ENCODE measurements at places on chromosomes 6 and 20. TPM values are rescaled to one million over a fixed set of nuclear protein-coding genes. Genes with fewer than 3 reads are reported as not detected.

DNA sequence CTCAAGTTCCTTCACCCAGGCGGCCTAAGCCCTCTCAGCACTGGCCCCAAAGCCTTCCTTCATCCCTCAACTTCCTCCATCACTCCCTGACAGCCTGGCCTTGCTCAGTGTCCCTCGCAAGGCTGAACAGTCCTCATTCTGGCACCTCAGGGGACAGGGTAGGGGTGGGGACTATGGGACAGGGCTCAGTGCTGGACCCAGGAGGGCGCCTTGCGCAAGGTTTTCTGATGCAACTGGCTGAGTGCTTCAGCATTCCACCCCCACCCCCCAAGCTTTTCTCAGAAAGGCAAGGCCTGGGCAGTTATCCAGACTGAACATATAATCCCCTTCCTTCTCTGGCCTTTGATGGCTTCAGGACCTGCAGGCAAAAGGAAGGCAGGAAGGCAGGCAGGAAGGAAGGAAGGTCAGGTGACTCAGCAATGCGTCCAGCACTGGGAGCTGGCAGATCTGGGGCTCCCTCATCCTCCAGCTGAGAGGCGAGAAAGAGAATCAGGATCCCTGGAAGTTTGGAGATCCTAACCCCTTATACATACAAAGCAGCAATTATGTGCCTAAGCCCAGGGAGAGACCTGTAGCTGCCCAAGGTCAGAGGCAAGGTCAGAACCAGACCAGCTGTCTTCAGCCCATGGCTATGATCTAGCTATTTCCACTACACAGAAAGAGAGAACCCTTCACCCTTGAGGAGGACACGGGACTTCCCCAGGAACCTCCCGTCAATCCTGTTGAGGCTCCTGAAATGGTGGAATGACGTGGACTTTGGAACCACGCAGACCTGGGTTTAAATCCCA, 8.6 kb upstream of the TRIB3 start:
- no peak for DNase-seq

DNA sequence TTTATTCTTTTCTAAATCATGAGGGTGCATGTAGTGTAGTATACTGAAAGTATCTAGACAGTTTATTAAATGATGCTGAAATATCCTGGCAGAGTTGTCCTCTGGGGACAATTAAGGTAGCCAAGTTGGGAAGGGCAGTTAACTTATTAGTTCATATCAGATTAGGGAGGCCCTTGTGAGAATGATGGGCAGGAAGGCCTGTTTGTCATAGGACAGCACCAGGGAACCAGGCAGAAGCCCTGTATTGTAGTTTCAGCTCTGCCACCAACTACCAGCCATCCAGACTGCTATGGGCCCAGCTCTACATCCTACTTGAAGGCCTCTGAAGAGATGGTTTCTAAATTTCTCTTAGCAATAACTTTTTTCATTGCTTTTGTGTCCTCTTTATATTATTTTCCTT, 4.0 kb downstream of the MYLIP start:
- no peak for DNase-seq

GRCh38 chr20:48564982-48565539, 262.7 kb downstream of the PREX1 start:
- no peak for DNase-seq

GRCh38 chr6:110596354-110596753, 119.9 kb upstream of the SLC22A16 start:
- no peak for DNase-seq

DNA sequence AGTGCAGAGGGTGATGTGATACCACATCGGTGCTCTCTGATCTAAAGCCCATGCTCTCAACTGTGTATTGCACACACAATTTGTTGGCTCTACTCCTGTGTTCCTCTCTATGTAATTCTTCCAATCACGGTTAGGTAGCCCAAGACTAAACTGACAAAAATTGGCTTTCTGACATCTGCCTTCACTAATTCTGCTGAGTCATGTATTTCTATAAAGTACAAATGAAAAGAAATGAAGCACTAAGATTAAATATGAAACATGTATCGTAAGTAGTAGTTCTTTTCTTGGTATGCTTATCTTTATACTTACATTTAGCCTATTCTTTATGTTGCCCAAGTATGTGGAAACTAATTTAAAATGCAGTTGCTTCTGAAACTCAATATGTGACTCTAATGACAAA, 7.7 kb upstream of the MLIP start:
- DNase-seq = no peak

GRCh38 chr20:11726026-11726425, 191.7 kb upstream of the BTBD3 start:
- DNase-seq = no peak

DNA sequence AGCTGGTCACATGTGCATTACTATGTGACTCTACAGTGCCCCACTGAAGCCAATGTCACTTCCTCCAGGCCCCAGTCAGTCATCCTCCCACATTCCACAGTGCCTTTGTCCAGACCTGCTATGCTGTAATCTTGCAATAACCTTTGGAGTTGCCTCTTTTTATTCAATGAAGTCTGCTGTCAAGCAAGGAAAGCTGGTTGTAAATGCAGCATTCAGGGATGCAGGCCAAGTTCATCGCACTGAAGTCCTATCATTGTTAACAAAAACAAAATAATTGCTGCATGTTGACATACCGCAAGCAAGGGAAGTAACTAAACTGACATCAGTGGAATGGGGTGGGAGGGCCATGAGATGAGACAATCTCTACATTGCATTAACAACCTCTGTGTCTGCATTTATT, 131.2 kb upstream of the CDYL start:
- no peak for DNase-seq

DNA sequence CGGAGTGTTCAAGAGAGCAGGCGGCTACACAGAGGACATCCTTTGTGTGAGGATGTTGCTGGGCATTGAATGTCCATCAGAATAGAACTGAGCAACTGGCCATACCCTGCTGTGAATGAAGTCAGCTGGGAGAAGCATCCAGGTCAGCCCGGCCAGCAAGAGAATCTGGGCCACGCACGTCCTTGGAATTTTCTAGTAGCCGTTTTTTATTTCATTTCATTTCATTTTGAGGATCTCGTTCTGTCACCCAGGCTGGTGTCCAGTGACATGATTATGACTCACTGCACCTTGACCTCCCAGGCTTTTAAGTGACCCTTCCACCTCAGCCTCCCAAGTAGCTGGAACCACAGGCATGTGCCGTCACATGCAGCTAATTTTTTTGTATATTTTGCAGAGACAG, 97.9 kb downstream of the SSR1 start:
- no peak for DNase-seq

- DNase-seq = no peak
These were observed 78.0 kb upstream of the AFDN start for GRCh38 chr6:167748458-167749379.

GRCh38 chr6:141212296-141212695, 920.4 kb upstream of the GJE1 start:
- no peak for DNase-seq

GRCh38 chr6:102902471-102902870, 1509.0 kb downstream of the GRIK2 start:
- DNase-seq = no peak

GRCh38 chr6:84358581-84358980, 131.1 kb upstream of the CEP162 start:
- DNase-seq = no peak

DNA sequence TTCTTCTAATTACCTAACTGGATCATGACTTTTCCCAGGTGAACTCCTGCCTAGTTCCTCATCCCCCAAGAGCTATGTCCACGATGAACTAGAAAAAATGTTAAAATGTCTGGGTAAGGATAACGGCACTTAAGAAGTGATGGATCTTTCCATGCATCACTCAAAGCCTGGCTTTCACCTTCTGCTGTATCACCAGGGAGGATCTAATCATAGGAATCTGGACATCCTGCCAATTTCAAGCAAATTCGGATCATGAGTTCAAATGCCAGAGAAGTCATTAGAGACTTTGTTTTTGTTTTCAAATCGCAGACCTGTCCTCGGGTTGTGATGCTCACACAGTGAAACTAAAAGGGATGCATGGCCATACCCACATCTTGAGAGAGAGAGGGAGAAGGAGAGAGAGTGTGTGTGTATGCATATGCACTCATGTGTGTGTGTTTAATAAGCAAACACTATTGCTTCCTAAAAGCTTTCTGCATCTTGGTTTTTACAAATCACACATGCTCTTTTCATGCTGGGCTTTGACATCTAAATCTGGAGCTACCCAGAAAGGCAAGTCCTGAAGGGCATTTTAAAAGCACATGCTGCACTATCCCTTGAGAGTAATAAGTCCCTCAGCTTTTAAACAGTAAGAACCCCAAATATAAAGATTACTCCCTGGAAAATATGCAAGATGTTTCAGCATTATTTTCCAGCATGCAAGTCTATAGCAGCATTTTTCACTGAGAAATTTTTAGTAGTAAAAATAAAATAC, 524.6 kb upstream of the NOX3 start:
- no peak for DNase-seq

DNA sequence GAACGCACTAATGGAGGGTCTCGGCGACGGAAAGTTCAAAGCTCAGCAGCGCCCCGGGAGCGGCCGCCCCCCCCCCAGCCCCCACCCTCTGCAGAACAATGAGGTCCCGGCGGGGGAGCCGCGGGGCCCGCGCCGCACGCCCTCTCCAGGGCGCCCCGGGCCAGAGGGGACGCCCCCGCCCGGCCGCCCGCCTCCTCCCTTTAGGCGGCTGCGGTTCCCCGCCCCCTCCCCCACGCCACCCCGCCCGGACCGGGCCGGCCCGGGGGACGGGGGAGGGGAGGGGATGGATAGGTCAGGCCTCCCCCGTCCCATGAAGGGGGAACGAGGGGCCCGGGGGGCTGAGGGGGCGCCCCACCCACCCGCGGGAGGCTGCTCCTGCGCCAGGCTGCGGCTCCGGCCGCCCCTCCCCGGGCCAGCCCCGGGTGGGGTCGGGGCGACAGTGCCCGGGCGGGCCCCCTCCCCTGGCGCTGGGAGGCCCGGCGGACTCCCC, 1.5 kb downstream of the NOL4L start:
- DNase-seq = no peak

GRCh38 chr6:149093643-149094042, 223.9 kb upstream of the TAB2 start:
- no peak for DNase-seq

DNA sequence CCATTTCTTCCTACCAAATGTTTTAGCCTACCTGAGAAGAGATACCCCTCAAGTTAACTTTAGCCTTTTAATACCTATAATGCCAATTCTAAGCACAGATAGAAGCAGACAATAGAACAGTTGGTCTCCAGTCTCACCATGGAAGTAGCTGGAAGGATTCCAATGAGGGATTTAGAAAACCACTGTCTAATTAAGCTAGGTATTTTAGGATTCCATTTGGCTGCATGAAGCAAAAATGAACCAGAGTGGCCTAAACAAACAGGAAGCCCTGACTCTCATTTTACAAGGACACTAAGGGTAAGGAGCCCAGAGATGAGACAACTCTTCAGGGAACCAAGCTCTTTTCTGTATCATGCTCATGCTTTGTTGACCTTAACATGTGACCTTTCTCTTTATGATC, 199.2 kb downstream of the ALDH8A1 start:
- no peak for DNase-seq

DNA sequence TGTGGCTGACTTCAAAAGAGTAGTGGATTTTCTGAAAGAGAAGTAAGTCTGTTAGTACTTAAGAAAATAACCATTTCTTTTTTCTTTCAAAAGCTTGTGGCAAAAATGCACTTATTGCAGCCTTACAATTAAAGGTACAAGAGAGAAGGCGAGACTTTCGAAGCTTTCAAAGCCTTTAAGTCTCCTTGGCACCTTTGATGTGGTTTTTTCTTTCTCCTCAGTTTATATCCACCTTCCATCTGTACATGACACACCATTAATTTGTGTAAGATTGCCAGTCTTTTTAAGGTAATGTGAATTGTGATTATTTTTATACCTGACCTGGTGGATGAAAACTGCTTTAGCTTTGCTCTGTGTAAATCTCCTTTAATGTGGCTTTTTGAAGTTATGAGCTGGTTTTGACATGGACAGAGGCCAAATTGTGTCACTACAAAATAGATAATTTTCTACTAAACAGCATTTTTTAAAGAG, 466.1 kb downstream of the CDKAL1 start:
- no peak for DNase-seq

DNA sequence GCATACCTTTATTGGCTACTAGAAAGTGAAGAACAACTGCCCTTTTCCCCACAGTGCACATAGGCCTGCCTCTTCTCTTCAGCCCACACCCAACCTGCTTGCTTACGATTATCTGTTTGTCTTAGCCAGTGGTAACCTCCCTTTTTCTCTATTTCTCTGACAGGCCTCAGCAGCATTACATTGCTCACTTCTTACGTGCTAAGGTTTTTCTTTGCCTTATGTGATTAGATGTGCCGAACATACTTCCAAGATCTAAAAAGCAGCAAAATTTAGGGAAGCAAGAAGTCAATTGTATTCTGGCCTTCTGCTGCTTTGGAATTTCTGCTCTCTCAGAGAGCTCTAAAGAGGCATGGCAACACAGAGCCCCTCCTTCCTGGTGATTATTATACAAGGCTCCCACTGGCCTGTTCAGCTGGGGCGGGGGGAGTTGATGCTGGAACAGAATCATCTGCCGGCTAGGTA, 7.0 kb downstream of the B4GALT5 start:
- DNase-seq = no peak

DNA sequence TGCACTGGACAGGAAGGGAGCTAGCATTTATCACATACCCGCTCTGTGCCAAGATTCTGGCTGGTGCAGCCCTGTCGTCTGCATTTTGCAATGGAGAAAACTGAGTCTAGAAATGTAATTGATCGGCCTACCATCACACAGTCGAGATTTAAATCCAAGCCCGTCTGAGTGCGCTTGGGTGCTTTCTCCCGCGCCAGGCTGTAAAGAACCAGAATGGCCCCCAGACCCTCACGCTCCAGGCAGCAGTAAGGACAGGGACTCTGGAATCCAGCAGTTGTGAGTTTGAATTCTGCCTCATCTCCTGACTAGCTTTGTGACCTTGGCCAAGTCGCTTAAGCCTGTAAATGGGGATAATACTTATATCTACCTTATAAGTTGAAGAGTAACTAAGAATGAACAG, 10.8 kb downstream of the DYNLRB1 start:
- DNase-seq = no peak

GRCh38 chr20:37999526-38000263, 33.6 kb downstream of the TTI1 start:
- DNase-seq = no peak

DNA sequence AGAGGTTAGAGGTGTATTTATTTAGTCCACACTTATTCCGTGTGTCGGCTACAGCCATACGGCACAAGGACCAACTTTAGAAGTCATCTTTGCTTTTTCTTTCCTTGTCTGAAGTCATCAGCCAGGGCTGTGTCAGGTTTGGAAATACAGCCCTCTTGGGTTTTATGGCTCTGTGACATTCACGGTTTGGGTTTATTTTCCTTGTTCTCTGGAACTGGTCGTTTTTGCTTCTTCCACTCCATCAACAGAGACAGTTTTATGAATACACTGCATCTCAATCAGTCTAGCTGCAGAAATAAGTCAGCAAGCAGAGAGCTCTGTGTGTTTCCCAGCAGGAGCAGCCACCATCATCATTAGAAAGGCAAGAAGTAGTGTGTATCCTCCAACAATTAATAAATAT, 132.5 kb downstream of the TBC1D7 start:
- no peak for DNase-seq

GRCh38 chr20:44495802-44496481, 20.3 kb downstream of the TTPAL start:
- no peak for DNase-seq

ARHGAP18 gene
- 0.64 TPM for polyA plus RNA-seq

DOK5 gene
- polyA plus RNA-seq = not detected

MAP3K7 gene
- 21.1 TPM for polyA plus RNA-seq

ADAM33 gene
- polyA plus RNA-seq = not detected

CGA gene
- polyA plus RNA-seq = not detected

FERMT1 gene
- polyA plus RNA-seq = not detected

RAMACL gene
- polyA plus RNA-seq = 0.23 TPM

AKAP12 gene
- not detected for polyA plus RNA-seq

CRISP2 gene
- polyA plus RNA-seq = not detected

Measured in naive thymus-derived CD8-positive, alpha-beta T cell (primary cell).